ENCODE measurements at places on chromosomes 1 and 21.
A peak's percentile ranks its signal among the peaks of the same experiment; 100 is the strongest.

GRCh38 chr1:158101455-158101854 lies 79.2 kb upstream of the CD1D start:
- no peak for DNase-seq

GRCh38 chr1:214458541-214458940 lies 92.9 kb downstream of the PTPN14 start:
- DNase-seq = no peak

GRCh38 chr1:248850536-248851251 lies 8.2 kb downstream of the ZNF692 start:
- no peak for DNase-seq

DNA sequence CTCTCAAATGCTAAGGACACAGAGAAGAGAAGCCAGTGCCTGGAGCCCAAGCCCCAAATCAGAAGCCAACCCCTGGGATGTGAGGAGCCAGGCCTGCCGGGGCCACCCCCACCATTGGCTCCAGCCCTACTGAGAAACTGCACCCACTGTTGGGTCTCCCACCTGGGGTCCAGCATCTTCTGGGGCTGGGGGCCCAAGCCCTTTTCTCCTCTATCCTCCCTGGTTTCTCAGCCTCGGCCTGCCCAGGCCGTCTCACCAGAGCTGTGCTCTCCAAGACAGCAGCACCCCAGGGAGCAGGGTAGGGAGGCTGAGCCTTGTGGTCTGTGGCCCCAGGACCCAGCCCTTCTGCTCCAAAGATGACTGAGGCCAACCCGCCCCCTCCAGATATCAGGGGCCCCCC lies 37.9 kb downstream of the SDC3 start:
- no peak for DNase-seq

GRCh38 chr1:83693427-83694126 lies 305.4 kb downstream of the TTLL7 start:
- DNase-seq = peak; percentile 76

DNA sequence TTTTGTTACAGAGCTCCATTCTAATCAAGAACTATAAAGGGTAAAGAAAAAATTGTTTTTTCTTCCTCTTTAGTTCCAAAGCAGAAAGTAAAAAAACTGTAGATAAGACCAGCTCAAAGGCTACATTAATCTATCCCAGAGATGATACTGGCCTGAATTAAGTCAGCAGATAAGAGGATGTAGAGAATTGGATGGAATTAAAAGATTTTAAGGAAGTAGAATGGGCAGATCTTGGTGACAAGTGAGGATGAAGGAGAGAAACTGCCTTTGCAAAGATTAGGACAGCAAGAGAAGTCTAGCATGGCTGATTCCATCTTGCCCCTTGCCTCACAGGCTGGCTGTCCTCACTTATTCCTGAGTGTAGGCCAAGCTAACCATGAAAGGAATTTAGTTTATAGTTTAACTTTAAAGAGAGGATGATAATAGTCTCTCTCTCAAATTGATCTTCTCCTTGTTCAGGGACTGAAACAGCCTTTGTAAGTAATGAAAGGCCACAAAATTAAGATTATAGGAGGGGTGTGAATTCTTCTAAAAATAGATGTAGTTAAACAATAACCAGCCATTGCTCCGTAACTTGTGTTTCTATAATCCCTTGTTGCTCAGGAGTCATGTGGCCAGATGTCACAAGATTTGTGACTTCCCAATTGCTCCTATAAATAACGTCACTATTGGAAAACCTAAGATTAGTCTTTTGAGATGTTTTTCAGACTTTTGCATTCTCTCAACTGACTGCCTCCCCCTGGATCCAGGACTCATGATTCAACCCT lies 265.0 kb upstream of the USP24 start:
- no peak for DNase-seq

DNA sequence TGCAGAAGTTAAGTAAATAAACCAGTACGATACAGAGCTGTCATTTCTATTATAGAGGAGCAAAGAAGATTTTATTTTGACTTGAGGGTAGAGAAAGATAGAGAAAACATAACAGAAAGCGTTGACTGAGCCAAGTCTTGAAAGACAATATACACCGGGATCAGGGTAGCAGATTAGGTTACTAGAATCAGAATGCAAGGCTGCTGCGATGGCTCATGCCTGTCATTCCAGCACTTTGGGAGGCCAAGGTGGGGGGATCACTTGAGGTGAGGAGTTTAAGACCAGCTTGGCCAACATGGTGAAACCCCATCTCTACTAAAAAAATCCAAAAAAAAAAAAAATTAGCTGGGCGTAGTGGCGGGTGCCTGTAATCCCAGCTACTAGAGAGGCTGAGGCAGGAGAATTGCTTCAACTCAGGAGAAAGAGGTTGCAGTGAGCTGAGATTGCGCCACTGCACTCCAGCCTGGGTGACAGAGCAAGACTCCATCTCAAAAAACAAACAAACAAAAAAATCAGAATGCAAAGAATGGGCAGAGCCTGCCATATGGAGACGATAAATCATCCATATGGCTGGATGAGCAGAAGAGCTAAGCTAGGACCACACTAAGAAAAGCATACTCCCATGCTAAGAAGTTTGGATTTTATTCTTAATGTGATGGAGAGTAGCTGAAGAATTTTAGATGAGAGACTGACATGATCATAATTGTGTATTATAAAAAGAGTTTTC lies 9.9 kb upstream of the ABCD3 start:
- DNase-seq = no peak

GRCh38 chr21:33374450-33375096 lies 28.6 kb upstream of the IFNGR2 start:
- no peak for DNase-seq

- no peak for DNase-seq
These were observed 60.4 kb downstream of the DESI2 start for GRCh38 chr1:244713332-244713731.

DNA sequence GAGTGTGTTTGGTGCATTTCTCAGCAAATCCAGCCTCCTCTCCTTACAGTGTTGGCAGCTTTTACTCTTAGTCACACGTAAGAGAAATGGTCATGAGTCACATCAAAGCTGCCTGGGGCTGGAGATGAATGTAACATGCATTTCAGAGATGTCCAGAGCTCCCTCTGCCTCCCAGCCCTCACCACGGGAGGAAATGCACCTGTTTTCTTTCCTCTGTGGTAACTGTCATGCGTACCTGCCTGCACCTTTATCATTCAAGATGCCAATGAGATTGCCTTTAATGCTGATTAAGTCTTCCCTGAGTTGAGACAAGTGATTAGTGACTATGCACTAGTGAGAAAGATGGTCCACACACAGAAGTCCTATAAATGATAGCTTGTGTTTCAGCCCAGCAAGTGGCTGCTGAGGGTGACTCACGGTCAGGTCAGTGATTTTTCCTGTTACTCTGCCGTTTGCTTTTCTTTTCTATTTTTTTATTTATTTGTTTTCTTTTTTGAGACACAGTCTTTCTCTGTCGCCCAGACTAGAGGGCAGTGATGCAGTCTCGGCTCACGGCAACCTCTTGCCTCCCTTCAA lies 277.3 kb upstream of the FMN2 start:
- peak; percentile 21 for DNase-seq

DNA sequence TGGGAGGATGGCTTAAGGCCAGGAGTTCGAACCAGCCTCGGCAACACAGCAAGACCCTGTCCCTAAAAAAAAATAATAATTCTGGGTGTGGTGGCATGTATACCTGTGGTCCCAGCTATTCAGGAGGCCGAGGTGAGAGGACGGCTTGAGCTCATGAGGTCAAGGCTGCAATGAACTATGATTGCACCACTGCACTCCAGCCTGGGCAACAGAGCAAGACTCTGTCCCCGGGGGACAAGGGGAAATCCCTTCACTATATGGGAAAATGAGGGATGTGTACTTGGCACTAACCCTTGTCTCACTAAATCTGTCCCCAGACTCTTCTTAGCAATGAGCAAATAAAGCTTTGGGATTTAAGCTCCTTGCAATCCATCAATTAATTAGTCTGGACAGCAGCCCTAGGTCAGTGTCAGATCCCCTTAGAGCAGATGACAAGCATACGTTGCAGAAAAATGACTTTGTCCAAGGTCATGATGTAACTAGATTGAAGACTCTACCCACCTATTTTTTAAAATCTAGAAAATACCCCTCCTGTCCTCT lies 9.4 kb downstream of the KDM5B start:
- no peak for DNase-seq

DNA sequence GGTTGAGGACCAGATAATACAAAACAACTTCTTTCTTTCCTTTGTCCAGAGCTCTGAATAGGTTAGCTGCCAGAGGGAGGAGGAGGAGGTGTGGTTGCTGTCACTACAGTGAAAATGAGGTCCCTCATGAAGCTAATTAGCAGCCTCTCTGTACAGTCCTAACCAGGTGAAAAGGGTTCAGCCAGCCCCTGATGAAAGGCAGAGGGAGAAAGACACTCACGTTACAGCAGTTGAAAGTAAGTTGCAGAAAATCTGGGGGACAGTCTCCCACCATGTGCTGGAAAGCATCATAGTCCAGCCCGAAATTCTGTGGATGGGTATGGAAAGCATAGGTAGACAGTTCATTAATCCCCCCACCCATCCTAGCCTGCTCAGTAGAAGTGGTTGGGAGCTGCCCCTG lies 6.2 kb upstream of the MUTYH start:
- no peak for DNase-seq

DNA sequence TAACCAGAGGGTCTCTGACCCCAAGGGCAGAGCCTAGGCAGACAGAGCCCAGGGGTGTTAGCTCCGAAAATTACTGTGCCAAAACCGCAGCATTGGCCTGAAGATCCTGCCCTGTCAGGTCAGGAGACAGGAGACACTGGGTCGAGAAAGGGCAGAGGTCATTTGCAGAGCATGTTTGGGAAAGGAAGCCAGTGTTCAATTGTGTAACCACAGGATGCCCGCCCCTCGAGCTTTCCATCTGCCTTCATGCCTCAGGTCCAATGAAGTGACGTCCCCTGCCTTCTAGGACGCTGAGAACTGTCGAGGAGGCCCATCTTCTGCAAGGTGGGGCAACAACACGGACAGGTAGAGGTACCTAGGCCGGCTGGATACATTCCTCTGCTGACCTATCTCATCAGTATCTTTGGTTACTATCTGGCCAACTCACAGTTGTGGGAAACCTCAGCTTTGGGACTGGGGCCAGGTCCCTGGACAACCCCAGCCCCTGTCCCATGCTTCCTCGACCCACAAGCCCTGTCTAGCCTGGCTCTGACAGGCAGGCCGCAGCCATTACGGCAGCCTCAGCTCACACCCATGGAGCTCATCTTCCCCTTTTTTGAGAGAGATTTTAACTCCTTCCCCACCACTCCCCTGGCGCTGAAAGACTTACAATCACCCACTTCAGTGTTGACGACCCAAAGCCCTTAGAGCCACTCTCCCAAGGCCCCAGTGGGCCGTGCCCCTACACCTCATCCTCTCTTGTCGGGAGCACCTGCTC lies 1.3 kb downstream of the ARL8A start:
- no peak for DNase-seq

- no peak for DNase-seq
These were observed 340.0 kb downstream of the NPHP4 start for GRCh38 chr1:5651964-5652821.

GRCh38 chr1:7524341-7525337 lies 246.5 kb upstream of the VAMP3 start:
- DNase-seq = no peak

GRCh38 chr1:103243481-103243880 lies 135.2 kb upstream of the COL11A1 start:
- DNase-seq = no peak

DNA sequence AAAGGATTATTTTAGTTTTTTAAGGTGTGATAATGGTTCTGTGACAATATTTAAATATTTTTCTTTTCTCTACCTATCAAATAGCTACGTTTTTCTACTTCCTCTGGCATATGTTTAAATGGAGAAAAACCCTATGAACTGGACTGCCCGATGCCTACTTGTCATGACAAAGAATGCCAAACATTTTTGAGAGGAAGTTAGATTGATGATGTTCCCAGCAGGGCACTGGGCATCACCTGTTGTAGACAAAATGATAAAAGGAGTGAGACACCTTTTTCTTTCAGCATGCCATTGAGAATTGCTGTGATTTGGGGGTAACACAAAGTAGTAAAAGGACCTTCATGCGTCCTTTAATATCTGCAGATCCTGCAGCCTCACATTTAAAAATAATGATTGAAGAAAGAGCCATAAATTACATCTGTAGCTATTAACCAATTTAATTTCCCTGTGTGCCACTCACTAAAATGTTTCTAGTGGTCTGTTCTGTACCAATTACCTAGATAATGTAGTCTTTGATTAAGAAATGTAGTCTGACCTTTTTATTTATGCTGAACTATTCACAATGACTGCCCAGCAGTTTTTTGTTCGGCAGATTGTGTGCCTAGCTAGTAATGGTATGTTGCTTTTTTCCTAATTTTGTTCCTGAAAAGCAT lies 47.6 kb downstream of the RPL5 start:
- DNase-seq = peak; percentile 30

- DNase-seq = peak; percentile 11
These were observed 9.0 kb downstream of the NSL1 start for GRCh38 chr1:212782422-212783154.

GRCh38 chr21:45548711-45549491 lies 6.7 kb upstream of the SLC19A1 start:
- no peak for DNase-seq

GRCh38 chr1:113389359-113389952 lies 859 bp upstream of the MAGI3 start:
- peak; percentile 11 for DNase-seq

DNA sequence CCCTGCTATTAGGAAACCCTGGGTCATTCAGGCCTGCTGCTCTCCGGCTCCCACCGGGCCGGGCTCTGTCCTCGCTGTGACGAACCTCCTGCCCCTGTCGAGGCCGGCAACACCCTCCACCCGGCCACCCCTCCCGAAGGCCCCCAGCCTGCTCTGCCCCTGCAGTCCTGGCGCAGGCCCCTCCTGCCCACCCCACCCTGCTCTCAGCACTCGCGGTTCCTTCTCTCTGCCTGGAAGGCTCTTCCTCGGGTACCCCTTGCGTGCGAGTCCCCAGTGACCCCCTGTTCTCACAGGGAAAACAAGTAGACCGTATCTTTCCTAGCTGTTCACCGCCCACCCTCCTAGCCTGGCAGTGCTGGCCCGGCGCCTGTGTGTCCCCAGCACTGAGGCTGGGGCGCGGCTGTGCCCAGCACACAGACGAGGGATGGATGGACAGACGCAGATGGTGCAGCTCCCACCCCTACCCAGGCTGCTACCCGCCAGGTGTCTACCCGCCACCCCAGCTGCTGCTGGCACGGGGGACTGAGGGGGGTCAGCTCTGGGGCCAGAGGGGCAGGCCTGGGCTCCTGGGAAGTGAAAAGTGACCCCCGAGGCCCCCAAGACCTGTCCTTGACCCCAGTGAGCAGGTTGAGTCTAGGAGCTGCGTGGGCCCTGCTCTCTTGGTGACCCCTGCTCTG lies 3.1 kb upstream of the VWA1 start:
- no peak for DNase-seq

- DNase-seq = no peak
These were observed 77.9 kb downstream of the DAB1 start for GRCh38 chr1:57345916-57346315.

GRCh38 chr1:43878854-43879253 lies 54.7 kb upstream of the ARTN start:
- peak; percentile 63 for DNase-seq

- DNase-seq = peak; percentile 77
These were observed 59.5 kb downstream of the ATP2B4 start for GRCh38 chr1:203686091-203686632.

GRCh38 chr1:205458777-205459566 lies 3.1 kb upstream of the BLACAT1 start:
- DNase-seq = no peak

- DNase-seq = no peak
These were observed 660.6 kb upstream of the ADGRL4 start for GRCh38 chr1:79667166-79667565.
